ENCODE measurements at places on chromosomes 5 and 9.

GRCh38 chr9:117205806-117206205, 209.1 kb downstream of the ASTN2 start:
- DNase-seq = no peak

DNA sequence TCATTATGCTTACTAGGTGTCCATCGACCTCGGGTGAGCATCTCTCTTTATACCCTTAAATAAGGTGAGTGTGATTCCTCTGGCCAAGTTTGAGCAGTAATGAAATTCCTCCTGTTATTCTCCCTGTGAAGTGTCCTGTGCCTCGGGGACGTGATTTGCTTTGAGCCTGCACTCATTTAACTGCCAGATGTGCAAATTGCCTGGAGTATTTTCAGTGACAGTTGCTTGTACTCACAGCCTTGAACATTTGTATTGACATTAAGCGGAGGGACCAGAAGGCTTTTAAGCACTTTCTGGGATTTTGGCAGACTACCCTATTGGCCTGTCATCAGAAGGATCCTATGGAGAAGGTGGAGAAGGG, 126.9 kb downstream of the DOCK2 start:
- DNase-seq = no peak

DNA sequence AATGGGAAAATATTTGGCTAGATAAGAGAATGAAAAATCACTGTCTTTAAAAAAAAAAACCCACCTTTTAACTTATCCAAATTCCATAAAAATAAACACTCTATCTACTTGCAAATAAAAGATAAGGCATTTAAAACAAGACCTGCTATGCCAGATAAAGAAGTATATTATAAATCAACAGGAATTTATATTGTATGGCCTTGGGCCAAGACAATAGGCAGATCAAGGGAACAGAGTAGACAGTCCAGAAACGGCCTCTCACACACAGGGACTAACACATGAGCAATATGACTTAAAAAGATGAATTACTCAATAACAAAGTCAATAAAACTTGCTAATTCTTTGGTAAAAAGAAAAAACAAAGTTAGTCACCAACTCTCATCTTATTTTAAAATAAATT, 34.7 kb upstream of the ICE1 start:
- no peak for DNase-seq

GRCh38 chr5:159207686-159208513, 1.5 kb downstream of the RNF145 start:
- peak; percentile 90 for DNase-seq

GRCh38 chr5:33840927-33841547, 50.8 kb downstream of the ADAMTS12 start:
- DNase-seq = no peak

DNA sequence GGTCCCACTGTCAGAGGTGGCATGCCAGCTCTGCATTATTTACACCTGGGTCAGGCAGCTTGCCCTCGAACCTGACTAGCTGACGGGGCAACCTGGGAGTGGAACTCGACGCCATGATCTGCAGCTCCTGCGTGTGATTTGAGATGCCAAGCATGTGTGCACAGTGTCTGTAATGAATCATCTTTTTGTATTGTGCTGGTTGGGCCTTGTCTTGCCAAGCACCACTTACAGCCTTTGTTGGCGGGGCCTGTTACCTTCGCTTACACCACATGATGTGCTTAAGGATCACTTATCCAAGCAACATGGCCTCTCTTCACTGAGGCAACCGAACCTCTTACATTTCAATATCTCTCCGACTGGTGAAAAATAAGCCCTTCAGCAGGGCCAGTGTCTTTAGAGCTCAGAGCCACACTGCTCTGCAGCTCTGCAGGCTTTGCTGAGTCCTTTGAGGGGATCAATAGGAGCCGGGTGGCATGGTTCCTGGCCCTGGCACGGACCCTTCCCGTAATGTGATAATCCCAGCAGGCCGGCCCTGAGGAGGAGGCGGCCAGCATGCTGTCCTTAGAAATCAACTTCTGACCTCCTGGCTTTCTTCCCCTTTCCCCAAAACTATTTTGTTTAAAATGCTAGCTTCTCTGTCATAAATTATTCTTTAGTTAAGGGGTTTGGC, 297.7 kb upstream of the CD180 start:
- DNase-seq = no peak

DNA sequence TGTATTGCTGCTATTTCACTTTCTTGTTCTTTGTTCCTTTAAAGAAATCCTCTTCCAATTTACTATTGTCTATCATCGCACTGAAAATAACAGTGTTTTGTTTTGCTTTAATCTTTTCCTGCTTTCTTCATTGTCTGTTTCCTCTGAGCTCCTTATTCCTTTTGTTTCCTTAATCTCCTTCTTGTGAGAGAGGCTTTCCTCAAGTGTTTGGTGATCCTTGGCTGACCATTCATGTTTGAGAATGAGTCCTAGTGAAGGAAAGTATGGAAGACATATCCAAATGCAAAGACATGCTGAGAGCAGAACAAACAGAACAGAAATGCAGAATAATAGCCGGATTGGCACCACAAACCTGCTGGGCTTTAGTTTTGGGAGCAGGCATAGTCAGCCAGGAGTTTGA, 42.0 kb upstream of the ENTREP1 start:
- no peak for DNase-seq

GRCh38 chr5:135591277-135591676, 12.5 kb upstream of the CXCL14 start:
- no peak for DNase-seq

- no peak for DNase-seq
These were observed 160.9 kb downstream of the SH3GL2 start for GRCh38 chr9:17739736-17740135.

GRCh38 chr5:146041180-146041789, 64.1 kb downstream of the PLAC8L1 start:
- peak; percentile 83 for DNase-seq

GRCh38 chr5:58043032-58043945, 416.6 kb downstream of the PLK2 start:
- DNase-seq = peak; percentile 1

- DNase-seq = no peak
These were observed 141.0 kb downstream of the GADD45G start for GRCh38 chr9:89745601-89746376.

GRCh38 chr5:67897431-67897830, 318.1 kb upstream of the PIK3R1 start:
- DNase-seq = no peak

GRCh38 chr9:5592904-5593303, 36.0 kb upstream of the RIC1 start:
- no peak for DNase-seq

DNA sequence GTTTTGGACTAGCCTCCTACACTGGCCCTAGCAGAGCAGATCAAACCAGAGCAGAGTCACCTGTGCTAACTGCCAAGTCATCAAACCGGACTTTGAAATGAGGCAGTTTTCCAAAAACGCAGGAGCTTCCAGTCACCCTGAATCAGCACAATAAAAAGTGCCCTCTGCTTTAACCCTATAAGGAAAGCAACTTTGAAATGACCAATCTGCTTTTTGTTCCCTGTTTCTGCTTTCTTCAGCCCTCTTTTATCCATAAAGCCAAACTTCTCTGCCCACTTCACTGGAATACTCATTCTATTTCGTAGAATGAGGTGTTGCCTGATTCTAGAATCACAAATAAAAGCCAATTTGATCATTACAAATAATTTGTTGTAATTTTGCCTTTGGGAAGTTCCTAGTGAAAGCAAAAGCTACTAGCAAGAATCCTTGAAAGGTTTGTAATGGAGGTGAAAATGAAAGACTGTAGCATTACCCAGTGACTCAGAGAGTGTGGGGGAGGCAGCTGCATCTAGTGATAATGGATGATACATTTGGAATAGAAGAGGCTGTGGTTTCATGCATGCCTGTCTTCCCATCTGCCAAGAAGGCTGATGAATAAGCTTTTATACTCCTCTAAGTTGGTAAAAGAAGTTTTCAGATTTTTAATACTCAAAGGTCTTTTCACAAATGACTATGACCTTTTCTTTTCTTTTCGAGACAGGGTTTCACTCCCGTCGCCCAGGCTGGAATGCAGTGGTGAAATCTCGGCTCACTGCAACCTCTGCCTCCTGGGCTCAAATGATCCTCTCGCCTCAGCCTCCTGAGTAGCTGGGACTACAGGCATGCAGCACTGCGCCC, 14.9 kb downstream of the SPAAR start:
- DNase-seq = peak; percentile 36

DNA sequence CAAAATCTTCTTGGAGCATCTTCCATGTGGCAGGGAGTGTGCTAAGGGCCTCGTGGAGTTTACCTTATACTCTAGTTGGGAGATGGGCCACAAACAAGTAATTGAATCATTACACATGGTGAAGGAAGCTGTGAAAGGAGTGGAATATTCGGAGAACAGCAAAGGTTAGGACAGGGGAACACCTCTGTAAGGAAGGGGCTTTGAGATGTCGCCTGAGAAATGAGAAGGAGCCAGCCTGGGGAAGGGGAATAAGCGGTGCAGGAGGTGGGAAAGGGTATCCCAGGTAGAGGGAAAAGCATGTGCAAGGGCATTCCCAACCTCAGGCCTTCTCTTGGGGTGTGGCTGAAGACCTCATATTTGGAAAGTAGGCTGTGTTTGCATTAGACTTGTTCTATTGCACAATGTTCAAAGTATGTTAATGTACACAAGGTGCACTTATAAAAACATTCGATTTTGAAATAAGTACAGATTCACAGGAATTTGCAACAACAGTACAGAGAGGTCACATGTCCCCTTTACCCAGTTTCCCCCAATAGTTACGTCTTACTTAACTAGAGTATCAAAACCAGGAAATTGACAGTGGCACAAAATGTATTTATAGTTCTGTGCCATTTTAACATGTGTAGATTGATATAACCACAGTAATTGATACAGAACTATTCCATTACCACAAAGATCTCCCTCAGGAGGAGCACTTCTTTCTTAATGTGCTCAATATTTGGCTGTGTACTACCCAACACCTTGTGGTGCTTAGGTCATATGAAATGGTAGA, 2.4 kb upstream of the STOM start:
- DNase-seq = no peak

- no peak for DNase-seq
These were observed 321.5 kb downstream of the NFIB start for GRCh38 chr9:13992138-13993088.

DNA sequence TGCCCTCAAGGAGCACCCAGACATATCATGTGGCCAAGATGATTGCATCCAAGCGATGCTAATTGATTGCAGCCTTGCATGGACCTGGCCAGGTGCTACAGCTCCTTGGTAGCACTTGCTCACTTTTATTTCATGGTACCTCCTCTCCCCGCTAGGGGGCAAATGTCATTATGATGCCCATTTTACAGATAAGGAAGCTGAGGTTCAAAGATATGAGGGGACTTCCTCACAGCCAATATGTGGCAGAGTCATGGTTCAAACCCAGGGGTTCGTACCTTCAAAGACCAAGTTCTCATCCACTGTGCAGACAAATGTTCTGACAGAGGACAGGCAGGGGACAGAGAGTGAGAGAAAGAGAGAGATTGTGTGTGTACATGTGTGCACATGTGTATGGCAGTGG, 21.9 kb upstream of the KCNMB1 start:
- DNase-seq = peak; percentile 12

- DNase-seq = peak; percentile 77
These were observed 315 bp downstream of the UBQLN1 start for GRCh38 chr9:83707518-83707767.

- DNase-seq = no peak
These were observed 10.5 kb upstream of the GDNF start for GRCh38 chr5:37850226-37850865.

DNA sequence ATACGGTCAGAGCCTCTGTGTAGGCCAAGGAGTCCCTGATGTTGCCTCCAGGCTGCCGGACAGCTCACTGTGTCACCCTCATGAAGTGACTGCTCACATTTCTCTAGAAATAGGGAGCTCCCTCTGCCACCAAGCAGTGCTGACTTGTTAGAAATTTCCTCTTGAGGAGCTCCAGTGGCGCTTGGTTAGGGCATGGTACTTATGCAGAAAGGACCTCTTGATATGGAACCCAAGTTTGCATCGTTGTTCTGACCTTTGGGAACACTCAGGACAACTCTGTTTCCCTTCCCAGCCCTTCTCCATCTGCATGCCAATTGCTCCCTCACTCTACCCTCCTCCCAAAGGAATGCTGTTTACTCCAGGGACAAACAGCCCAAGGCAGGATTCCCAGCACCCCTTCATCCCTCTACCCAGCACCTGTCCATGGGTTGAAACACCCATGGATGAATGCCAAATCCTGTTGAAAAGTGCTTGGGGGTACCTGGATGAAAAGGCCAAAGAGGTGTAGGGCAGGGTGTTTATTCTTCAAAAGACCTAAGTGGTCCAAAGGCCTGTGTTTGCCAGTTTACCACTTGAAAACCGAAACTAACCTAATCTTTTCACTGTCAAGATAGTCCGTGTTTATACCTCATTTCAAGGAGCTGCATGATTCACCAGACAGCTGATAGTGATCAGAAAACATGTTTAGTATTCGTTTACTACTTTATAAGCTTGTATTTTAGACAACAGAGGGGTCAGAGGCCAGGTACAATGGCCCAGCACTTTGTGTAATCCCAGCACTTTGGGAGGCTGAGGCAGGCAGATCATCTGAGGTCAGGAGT, 51.1 kb downstream of the KLF4 start:
- DNase-seq = no peak

- DNase-seq = no peak
These were observed 48.8 kb upstream of the JAK2 start for GRCh38 chr9:4936277-4936676.

DNA sequence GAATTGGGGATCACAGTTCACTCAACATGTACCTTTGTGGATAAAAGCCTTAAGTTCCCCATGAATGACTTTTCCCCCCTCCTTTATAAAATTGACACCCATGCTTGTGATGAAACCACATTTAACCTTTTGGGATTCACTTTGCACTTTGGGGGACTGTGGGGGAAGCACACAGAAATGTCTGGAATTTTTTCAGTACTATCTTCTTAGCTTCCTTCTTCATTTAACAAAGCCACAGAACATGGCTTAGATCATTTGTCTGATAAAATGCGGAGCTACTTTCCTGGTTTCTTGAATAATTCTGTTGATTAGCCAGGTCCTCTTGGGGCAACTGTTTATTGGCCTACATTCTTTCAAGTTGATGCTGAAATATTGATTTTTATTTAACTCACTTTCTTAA, 29.9 kb downstream of the TNFSF15 start:
- DNase-seq = no peak

GRCh38 chr5:137657073-137657472, 78.8 kb downstream of the KLHL3 start:
- DNase-seq = no peak

DNA sequence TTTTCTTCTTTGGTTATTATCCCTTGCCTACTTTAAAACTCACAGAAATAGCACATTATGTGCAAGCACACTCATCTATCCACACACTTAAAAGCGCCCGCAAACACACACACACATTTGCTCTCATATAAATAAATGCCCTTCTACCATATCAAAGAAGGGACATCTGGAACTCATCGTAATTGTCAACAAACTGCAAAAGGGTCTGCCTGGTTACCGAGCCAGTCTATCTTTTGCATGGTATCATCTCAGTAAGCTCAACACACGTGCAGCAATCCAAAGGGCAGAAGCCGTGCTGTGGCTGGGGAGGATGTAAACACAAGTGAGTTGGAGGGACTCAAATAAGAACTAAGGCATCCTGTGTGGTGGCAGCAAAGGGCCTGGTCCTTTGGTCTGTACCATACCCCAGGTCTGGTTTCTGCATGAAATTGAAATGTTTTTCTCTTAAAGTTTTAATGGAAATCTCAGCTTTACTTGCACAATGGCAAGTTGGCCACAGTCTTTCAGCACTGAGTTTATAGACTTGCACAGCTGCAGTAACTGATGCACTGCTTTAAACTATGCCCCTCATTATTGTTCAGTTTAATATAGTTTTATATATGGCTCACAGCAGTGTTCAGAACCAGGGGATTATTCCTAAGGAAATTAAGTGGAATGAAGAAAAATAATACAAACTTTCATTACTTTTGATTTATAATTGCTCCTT, 331.0 kb downstream of the ADAMTS6 start:
- no peak for DNase-seq

GRCh38 chr9:137630126-137630525, 11.3 kb downstream of the EHMT1 start:
- DNase-seq = no peak
